Posterior cingulate gyrus (tissue), 11 donors: ENCODE measurements at places on chromosomes 5 and 9.

GRCh38 chr9:130212543-130213297 lies 40.5 kb downstream of the NCS1 start:
- DNase-seq: peak; percentile 70

- no peak for DNase-seq
These were observed 16.9 kb downstream of the IRF1 start for GRCh38 chr5:132473668-132474067.

- no peak for DNase-seq
These were observed 98.2 kb upstream of the RASA1 start for GRCh38 chr5:87169300-87169991.

GRCh38 chr9:36091026-36091953 lies 45.2 kb upstream of the GLIPR2 start:
- DNase-seq: no peak

DNA sequence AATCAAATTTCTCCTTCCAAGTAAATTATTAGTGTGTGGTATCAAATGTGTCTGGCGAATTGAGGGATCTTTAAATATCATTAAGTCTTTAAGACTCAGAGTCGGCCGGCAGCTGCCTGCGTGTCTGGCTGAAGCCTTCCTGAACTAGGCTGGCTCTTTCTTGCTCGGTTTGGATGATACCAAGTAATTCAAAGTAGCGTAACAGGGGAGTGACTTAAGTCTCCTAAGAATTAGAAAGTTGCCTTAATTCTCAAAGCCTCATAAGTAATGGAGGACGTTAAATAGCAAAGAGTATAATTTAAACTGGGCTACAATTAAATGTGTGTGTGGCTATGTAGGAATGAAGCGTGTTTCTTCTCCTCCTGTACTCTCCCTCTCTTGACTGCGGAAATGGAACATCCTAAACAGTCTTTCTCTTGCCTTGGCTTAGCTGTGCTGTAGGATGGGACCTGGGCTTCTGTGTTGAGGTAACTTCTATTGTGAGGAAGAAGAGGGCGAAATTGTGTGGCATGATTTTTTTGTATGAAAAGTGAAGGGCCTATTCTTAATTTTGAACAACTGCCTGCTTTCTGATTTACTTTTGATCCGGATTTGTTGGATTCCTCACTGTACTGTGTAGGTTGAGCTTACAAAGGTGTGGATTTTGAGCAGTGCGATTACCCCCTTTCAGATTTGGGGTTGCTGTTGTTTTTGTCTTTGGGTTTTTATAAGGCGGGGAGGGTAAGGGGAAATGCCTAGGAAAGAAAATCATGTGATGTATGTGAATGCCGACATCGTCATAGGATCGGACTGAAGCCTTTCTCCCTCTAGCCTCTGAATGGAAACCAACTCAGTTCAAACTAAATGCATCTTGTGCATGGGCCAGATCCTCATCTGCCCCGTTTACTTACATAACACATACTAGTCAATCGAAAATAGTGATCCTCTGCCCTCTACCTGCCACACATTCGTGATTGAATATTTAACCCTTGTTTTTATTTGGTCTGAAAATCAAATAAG lies 29.9 kb downstream of the CPEB4 start:
- no peak for DNase-seq

DNA sequence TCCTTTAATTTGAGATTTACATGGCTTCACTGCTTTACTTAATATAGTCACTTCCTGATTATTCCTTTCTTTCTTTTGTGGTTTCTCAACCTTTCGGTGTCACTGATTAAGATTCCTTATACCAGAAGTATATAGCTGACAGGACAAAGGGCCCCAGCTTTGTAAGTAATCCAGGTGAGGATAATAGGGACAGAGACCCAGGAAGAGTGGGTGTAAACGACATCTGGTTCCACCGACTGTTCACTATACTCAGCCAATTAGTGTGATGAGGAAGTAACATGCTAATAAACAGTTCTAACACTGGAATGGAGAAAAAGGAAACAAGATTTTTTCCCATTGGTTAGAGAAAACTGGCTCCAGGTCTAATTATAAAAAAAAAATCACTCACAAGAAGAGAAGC lies 286.3 kb upstream of the EFNA5 start:
- DNase-seq: no peak

DNA sequence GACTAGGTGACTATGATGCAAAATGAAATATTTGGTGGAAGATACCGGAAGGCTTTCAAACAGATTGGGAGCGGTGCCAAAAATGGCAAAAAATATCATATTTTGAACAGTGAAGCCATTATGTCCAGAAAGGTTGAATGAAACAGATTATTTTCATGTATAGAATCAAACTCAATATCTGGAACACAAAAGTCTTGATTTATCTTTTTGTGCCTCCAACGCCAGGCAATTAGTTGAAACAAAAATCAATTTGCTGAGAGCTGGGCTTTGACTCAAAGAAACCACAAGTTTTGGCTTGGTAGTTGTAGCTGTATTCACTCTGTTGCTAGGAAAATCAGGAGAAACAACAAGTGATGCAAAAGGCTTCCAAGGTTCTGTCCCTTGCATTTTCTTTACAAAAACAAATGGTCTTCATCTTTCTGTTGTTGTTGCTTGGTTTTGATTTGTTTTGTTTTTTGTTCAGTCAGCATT lies 421.7 kb upstream of the TYRP1 start:
- DNase-seq: no peak

DNA sequence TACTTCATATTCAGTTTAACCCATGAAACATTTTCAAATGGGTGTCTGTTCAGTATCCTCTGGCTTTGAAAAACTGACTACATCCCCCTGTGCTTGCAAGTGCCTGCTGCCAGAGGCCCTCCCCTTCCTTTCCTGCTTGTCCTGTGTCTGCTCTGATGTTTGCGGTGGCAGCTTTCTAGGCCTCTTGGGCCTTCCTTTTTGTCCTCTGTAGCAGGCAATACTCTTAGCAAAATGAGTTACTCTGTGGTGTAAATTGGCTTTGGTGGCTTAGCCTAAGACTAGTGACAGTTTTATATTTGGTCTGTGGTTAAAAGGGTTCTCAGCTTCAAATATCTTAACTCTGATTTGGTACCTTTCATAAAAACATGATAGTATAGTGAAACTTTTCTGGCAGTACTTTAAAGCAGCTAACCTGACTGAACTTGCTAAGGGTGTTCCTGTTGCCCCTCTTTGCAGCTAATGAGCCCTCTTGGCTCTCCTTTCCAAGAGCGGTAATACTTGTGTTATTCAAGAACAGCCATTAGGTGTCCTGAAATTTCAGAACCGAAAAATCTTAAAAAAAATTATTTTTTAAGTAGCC lies 76.6 kb downstream of the GOLM1 start:
- DNase-seq: no peak

- DNase-seq: peak; percentile 75
These were observed 80.3 kb downstream of the ADAMTS2 start for GRCh38 chr5:179264783-179265513.

DNA sequence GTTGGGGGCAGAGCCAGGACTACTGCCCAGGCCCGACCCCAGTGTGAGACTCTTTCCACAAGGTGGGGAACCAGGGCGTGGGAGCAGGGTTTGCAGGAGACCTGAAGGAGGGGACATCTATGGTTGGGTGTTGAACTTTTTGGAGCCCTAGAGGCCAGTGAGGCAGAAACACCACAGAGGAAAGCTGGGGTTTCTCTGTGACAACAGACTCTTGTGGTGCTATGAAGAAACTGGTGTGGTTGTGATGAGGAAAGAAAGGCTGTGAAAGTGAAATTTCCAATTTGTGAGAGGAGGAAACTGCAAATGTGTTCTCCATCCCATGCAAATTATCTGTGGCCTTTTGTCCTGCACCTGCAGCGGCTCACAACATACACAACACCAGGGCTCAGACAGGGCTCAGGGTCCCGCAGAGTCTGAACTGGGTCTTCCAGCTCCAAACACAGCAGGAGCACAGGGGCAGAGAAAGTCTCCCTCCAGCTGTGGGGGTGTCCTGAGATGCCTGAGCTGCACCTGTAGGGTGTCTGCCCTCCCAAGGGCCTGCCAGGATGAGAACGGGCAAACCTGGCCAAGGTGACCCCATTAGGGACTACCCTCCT lies 51.4 kb upstream of the GRHPR start:
- DNase-seq: no peak

- no peak for DNase-seq
These were observed 49.5 kb downstream of the AMBP start for GRCh38 chr9:114028646-114029045.

- no peak for DNase-seq
These were observed 78.5 kb downstream of the SEC61B start for GRCh38 chr9:99300603-99301002.

DNA sequence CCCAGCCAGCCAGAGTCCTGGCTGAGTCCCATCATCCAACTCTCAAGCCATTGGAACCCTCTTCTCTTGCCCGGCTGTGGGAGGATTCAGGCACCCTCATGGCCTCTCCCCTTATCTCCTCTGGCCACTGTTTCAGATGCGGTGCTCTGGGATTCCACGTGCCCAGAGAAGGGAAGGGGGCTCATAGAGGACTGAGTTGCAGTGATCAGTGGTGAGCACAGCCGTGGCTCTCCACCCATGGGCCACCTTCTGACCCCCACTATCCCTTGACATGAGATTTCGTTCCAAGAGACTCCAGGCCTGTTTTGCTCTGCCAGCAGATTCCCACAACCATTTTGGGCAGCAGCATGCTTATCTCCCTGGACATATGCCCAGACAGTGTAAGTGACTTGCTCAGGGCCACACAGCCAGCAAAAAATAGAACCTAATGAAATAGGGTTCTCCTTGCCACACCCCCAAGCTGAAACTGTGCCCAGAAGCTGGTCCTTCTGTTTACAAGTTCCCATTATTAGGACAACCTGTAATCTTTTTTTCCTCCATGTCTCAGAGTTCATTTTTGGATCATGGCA lies 2.7 kb downstream of the GPX3 start:
- DNase-seq: no peak

GRCh38 chr5:165996201-165996875 lies 2295.1 kb upstream of the WWC1 start:
- DNase-seq: peak; percentile 49

- DNase-seq: no peak
These were observed 15.9 kb downstream of the ORM2 start for GRCh38 chr9:114345493-114346065.

GRCh38 chr9:106421772-106422171 lies 441.2 kb upstream of the ZNF462 start:
- no peak for DNase-seq

DNA sequence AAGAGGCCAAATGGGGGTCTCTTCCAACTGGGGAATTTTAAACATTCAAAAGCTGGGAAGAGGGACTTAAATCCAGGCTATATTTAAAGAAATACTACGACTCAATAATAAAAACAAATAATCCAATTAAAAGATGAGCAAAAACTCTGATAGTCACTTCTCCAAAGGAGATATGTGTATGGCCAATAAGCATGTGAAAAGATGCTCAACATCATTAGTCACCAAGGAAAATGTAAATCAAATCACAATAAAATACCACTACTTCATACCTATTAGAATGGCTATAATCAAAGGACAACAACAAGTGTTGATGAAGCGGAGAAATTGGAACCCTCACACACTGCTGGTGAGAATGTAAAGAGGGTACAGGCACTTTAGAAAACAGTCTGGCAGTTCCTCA lies 130.4 kb downstream of the CDK5RAP2 start:
- no peak for DNase-seq

DNA sequence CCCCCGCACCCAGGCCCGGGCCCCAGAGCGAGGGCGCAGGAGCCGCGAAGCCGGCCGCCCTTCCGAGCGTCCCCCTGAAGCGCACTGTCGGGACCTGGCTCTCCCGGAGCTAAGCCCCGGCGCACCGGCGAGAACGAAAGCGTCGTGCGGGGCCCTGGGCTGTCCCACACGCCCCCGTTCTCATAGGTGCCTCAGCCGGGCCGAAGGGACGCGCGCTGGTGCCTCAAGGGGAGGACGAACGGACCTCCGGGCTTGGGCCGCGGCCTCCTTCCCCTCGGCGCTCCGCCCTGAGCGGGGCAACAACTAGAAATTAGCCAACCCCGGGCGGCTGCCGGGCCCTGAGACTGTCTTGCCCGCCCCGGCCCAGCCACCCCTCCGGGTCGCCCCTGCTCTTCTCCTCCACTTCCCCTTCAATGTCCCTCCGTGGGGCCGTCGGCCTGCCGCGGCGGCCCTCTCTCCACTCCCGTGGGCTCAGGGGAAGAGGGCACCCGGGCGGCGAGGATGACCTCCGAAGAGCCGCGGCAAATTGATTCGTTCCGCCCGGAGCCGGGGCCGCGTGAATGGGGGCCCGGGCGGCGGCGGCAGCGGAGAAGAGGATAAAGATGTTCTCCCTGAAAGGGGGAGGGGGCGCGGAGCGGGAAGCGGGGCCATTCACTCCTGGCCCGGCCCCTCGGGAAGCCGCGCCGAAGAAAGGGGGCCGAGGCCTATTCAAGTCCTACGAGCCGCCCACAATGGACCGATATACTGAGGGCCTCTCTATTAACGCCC lies 3.5 kb upstream of the PRDM12 start:
- DNase-seq: no peak

DNA sequence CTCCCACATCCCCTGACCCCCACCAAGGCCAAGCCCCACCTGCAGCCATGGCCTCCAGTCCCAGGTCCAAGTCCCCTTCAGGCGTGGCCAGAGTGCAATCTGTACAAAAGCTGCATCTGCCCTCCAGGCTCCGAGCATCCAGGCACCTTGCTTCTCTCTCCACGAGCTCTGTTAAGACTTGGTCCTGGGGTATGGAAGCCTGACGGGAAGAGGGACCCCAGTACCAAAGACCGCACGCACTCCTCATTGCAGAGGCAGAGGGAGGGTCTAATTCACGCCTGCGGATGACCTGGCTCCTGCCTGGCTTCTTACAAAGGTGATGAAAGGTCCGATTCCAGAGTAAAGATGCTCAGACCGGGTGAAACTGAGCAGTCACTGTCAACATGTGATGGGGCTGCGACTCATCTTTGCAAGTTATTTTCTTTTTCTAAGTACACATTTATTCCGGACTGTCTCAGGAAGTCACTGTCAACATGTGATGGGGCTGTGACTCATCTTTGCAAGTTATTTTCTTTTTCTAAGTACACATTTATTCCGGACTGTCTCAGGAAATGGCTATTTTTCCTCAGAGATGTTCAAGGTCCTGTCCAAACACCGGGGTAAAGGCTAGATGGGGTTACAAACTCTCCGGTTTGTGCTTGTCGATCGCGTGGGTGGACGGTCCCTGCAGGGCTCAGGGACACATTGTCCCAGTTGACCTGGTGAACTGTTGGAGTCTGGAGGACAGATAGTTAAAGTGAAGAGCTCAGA lies 252.0 kb upstream of the IRX4 start:
- DNase-seq: no peak

GRCh38 chr9:100939636-100940035 lies 88.9 kb upstream of the PLPPR1 start:
- DNase-seq: no peak

DNA sequence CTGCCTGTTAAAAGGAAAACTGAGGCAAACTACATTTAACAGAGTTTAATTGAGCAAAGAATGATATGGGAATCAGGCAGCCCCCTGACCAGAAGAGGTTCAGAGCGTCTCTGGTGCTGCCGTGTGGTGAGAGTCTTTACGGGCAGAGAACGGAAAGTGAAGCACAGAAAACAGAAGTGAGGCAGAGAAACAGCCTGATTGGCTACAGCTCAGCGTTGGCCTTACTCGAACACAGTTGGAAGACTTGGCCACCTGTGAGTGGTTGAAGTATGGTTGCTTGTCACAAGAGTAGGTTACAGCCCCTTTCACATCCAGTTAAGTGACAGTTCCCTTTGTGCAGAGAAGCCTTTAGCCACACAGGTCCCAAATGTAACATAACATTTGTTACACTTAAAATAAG lies 16.9 kb upstream of the FBP1 start:
- peak; percentile 30 for DNase-seq
